ENCODE measurements at places on chromosomes 13 and 19.

GRCh38 chr13:37139356-37139755, 33.9 kb upstream of the CSNK1A1L start:
- DNase-seq: no peak

- DNase-seq: no peak
These were observed 57.0 kb downstream of the NUFIP1 start for GRCh38 chr13:44932171-44932849.

GRCh38 chr13:28470296-28470695, 24.6 kb downstream of the FLT1 start:
- no peak for DNase-seq

- DNase-seq: no peak
These were observed 3.9 kb upstream of the PCDH17 start for GRCh38 chr13:57627663-57628062.

- no peak for DNase-seq
These were observed 54.2 kb downstream of the GPR12 start for GRCh38 chr13:26706381-26706780.

DNA sequence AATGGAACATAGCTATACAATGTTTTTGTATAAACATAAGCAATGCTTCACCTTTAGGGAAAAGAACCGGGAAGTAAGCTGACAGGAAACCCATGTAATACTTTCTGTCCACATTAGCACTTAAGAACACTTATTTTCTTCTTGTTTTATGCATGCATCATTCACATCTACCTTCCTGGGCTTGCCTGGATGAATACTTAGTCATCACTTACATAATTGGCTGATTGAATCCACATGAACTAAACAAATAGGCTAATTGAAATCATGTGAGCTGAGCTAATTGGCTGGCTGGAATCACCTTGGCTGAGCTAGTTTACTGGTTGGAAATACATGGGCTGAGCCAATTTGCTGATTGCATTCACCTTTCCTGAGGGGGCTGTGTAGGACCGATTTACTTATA, 78.8 kb downstream of the ZNF726 start:
- DNase-seq: no peak

DNA sequence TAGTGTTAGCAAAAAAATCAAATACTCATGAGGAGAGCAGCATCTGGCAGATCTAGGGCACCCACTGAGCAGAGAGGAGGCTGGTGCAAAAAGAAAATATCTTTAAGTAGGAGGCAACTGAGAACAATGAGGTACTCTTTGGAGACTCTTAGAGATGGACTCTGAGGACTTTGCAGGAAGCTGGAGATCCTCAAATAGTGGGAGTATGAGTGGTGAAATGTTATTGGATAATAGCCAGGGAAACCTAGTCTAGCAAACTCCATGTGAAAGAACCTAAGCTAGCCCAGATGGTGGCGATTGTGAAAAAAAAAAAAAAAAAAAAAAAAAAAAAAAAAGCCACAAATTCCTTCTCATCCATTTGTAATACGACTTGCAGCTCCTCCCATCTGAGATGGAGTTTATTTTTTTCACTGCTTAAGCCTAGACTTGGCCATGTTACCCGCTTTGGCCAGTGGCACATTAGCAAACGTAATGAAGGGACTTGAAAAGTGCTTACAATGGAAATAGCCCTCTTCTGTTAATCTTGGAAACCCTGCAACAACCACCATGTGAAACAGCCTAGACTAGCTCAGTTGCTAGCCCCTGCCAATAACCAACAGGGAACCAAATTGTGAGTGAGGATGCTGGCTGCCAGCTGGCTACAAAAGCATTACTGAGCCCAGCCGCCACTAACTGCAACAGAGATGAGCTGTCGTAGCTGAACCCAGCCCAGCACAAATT, 476.2 kb downstream of the KLF12 start:
- no peak for DNase-seq

GRCh38 chr13:99883805-99884204, 87.8 kb downstream of the ZIC5 start:
- DNase-seq: no peak

GRCh38 chr19:16562608-16563025, 9.6 kb downstream of the SLC35E1 start:
- no peak for DNase-seq

GRCh38 chr13:73985783-73986182, 148.4 kb downstream of the KLF12 start:
- no peak for DNase-seq

GRCh38 chr13:112117955-112118302, 51.0 kb downstream of the SOX1 start:
- DNase-seq: no peak

DNA sequence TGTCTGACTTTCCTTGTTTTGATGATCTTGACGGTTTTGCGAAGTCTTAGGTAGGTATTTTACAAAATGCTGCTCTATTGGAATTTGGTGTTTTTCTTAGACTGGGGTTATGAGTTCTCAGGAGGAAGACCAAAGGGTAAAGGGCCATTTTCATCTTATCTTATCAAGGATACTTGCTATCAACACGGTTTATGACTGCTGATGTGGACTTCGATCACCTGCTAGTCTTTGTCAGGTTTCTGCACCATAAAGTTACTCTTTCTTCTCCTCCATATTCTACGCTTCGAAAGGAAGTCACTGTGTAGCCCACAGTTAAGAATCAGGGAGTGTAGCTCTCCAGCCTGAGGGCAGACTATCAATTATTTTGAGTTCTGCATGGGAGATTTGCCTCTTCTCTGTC, 7.4 kb upstream of the CEBPG start:
- no peak for DNase-seq

DNA sequence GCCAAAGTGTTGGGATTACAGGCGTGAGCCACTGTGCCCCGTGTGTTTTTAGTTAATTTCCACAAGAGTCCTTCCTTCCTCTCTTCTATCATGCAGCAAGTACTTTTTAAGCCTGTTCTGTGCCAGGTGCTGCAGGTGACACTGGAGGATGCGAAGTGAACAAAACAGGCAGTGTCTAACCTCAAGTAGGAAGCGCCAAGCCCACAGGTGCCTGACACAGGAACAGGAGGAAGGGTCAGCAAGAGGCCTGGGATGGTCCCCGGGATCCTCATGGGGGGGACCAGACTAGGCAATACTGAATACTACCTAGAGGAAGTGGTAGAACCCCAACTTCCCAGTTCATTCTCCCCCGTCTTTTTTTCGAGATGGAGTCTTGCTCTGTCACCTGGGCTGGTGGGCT, 1.8 kb upstream of the CALR start:
- no peak for DNase-seq

DNA sequence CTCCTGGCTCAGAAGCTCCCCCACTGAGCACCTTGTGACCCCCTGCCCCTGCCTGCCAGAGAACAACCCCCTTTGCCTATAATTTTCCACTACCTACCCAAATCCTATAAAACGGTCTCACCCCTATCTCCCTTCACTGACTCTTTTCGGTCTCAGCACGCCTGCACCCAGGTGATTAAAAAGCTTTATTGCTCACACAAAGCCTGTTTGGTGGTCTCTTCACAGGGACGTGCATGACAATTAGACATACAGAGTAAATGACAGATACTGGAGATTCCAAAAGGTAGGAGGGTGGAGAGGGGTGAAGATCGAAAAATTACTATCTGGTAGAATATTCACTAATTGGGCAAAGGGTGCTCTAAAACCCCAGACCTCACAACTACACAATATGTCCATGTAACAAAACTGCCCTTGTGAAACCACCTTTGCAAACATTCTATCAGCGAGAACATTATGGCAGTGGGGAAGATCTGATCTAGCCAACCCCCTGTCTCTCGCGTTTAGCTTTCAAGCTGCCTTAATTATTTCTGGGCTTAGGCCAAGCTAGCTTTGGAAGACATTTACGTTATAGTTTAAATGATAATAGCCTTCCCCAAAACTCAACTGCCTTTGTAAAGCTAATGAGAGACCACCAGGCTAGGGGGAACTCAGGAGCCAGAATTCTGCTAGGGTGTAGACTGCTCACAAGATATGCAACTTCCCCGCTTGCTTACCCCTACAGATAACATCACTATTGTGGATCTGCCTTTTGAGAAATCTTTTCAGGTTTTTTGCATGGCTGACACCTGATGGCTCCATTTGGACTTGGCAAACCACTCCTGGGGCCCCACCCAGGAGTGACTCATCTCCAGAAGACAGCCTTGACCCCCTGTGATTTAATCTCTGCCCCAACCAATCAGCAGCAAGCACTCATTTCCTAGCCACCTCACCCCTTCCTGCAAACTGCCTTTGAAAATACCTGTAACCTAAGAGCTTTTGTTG, 1534.0 kb upstream of the SPRY2 start:
- DNase-seq: no peak

DNA sequence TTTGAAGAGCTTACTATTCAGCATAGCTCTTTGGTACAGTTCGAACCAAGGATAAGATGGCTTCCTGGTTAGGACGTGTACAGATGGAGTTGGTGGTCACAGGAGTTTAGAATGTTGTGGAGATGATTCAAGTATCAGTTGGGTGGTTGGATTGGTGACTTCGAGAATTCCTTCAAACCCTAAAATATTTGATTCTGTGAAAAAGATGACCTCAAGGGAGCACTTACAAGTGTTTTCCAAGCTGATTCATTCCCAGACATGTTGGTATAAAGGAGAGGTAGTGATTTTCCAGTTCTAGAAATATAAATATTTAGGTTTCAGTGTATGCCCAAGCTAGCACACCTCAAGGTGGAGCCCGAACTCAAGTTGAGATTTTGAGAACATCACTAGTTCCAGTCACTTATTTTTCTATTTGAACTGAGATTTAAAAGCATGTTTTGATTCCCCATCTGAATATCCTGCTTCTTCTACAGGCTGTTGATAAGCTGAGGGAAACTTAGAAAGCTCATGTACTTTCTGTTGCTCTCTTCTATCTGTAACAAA, 306.1 kb downstream of the DCT start:
- DNase-seq: no peak

DNA sequence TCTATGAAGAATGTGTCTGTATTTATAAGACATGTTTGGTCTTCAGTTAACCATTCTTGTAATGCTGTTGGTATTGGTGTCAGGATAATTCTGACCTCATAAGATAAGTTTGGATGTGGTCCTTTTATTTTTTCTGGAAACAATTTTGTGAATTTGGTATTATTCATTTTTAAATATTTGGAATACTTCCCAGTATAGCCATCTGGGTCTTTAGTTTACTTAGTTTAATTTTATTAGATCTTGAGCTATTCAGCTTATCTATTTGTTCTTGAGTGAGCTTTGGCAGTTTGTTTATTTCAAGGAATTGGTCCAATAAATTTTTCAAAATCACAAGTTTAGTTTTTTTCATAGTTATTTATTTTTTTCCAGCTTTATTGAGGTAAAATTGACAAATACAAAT, 335.4 kb upstream of the PCDH20 start:
- DNase-seq: no peak

DNA sequence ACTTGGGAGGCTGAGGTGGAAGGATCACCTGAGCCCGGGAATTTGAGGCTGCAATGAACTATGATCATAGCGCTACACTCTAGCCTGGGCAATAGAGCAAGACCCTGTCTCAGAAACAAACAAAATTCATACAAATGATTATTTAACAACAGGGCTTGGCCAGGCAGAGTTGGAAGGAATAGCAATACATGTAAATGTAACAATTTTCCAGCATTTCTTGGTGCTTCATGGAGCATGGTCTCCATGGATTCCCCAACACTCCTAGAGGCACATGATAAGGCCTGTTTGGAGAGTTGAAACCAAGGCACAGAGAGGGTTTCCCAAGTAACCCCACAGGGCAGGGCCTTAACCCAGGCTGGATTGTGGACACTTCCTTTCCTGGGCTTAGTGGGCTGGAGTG, 10.2 kb downstream of the INSL3 start:
- DNase-seq: no peak

- DNase-seq: no peak
These were observed 2.1 kb upstream of the GRTP1 start for GRCh38 chr13:113365971-113366588.

DNA sequence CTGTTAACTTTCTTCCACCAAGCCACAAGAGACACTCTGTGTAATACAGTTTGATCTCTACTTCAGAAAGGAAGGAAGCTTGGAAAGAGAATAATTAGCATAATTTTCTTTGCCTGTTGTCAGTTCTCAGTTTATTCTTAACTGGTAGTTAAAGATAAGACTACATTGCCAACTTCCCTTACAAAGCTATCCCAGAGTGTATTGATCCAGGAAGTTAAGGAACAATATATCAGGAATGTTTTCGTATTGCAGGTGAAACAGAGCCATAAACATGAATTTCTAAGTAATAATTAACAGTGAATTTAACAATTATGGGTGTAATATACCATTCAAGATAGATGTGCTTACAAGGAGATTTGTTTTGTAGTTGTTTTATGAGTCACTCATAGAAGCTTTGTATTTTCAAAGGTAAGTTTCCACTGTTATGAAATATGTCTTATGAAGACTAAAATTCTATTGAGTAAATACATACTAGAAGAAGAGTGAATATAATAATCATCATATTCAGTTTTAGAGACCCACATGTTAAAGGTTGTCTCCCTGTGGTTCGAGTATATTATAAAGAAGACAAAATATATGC, 88.4 kb upstream of the KLF5 start:
- no peak for DNase-seq

DNA sequence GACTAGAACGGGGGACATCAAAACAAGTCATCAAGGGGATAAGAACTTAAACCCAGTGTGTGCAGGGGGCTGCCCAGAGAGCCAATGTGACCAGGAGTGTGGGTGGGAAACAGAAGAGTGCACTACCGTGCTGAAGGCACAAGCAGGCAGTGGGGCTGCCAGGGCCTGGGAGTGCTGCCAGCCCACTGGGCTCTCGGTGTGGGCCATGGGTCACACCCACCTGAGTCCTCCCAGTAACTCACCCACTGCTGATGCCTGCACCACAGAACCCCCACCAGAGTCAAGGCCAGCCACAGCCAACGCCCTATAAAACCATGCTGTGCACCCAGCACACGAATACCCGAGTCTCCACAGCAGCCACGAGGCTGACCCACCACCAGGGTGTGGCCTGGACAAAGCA, 8.5 kb downstream of the MED26 start:
- DNase-seq: no peak
